Midbrain (tissue), 1 donor: ENCODE measurements at places on chromosomes 16 and 17.

DNA sequence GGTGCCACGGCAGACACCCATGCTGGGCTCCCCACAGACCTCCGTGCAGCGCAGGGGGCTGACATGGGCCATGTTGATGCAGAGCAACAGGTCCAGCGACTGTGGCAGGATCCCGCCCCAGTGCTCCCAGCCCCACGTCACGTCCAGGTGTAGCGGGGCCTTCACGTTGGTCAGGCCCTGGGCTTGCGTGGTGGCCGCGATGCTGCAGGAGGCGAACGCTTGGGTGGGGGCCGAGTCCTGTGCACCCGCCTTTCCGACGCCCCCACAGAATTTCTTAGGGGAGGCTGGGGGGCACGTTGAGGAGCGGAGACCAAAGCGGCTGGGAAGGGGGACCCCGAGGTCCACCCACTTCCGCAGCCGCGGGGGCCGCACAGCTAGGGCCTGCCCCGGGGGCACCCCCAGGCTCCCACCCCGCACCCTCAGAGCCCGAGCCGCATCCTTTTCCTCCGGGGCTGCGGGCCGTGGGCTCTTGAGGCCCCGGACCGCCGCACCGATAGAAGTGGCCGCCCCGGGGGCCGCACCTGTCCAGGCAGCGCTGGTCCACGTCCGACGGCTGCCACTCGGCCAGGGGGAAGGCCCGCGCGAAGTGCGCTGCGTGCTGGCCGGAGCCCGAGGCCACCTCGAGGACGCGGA, 416 bp downstream of the METTL26 start:
- DNase-seq, result no peak

GRCh38 chr16:2838928-2839327, 8.8 kb downstream of the ZG16B start:
- DNase-seq, result peak; percentile 81

- no peak for DNase-seq
Observed at GRCh38 chr16:52488837-52489289, 58.1 kb downstream of the TOX3 start.

DNA sequence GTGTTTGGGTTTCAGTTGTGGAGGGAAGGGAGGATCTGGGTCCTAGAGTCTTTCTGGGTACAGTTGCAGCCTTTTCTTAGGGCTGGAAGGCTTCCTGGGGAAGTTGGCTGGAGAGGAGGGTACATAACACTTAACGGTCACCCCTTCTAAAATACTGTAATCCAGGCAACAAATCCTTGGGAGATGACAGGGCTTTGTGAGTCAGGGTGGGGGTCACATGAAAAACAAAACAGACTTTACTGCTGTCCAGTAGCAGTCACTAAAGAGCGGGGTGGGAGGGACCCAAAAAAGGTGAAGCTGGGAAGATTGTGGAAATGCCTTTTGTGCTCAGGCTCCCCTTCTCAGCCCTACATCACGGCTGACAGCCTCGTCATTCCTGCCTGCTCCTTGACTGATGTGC, 6.3 kb downstream of the SAP30BP start:
- DNase-seq, result no peak

- DNase-seq, result no peak
Observed at GRCh38 chr17:41442739-41443138, 2.0 kb upstream of the KRT38 start.

- DNase-seq, result no peak
Observed at GRCh38 chr17:1693339-1693738, 8.7 kb upstream of the PRPF8 start.

DNA sequence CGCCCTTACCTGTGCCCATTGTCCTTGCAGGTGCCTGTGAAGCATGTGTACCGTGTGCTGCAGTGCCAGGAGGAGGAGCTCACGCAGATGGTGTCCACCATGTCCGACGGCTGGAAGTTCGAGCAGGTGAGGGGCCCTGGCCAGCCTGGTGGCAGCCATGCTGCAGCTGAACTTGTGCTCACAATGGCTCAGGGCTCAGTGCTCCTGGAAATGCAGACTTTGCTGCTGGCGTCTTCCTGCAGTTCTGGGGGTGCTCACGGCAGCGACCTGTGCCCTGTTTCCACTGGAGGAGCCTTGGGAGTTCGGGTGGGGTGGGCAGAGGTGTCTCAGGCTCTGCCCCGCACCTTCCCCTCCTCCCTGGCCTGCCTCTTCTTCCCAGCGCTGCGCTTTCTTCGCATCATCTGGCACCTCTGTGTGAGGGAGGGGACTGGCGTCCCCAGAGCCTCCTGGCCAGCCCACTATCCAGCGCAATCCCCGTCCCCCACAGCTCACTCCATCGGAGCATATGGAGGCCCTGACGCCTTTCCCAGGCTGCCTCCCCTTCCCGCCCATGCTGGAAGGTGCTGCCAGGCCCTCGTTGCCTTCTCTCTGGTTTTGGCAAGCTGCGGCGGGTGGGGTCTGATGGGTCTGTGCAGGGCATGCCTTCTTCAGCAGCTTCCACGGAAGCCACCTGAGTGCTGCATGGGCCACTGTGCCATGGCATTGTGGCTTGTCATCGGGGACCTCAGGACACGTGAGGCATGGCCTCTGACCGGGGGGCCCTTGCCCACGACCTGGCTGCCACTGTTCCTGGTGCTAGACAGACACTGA, 17.7 kb downstream of the KCTD5 start:
- DNase-seq, result no peak

- no peak for DNase-seq
Observed at GRCh38 chr17:80187515-80187941, 17.7 kb downstream of the CARD14 start.

- peak; percentile 83 for DNase-seq
Observed at GRCh38 chr17:3827124-3827773, 18.8 kb downstream of the NCBP3 start.

- no peak for DNase-seq
Observed at GRCh38 chr17:73492125-73492820, 152.0 kb downstream of the SDK2 start.

GRCh38 chr17:39165178-39165840, 652 bp downstream of the ARL5C start:
- no peak for DNase-seq

DNA sequence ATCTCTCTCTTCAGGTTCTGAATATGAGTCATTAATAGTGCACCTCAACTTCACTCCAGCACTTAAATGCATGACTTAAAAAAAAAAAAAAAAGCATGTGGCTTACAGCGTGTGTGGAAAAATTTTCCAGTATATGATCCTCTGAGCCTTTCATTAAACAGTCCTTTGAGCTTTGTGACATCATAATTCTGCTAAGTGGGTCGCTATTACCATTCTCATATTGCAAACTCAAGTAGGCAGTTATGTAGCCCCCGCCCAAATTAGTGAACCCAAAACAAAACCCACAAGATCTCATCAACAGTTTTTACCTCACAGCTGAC, 672 bp downstream of the CMTR2 start:
- no peak for DNase-seq

- no peak for DNase-seq
Observed at GRCh38 chr16:84660973-84661372, 12.7 kb downstream of the KLHL36 start.

DNA sequence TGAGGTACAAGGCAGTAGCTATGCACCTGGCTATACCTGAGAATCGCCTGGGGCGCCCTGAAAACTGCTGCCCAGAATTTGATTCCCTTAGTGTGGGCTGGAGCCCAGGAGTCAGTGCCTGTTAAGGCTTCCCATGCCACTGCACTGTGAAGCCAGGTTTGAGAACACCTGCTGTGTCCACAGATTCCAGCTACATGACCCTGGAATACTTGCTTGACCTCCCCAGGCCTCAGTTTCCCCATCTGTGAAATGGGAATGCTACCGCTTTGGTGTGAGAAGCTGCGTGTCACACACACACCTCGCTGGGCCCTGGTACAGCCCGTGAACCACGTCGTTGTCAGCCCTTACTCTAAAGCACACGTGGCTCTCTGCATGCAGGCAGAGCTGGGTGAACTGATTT, 271.0 kb downstream of the C16orf95 start:
- DNase-seq, result no peak

DNA sequence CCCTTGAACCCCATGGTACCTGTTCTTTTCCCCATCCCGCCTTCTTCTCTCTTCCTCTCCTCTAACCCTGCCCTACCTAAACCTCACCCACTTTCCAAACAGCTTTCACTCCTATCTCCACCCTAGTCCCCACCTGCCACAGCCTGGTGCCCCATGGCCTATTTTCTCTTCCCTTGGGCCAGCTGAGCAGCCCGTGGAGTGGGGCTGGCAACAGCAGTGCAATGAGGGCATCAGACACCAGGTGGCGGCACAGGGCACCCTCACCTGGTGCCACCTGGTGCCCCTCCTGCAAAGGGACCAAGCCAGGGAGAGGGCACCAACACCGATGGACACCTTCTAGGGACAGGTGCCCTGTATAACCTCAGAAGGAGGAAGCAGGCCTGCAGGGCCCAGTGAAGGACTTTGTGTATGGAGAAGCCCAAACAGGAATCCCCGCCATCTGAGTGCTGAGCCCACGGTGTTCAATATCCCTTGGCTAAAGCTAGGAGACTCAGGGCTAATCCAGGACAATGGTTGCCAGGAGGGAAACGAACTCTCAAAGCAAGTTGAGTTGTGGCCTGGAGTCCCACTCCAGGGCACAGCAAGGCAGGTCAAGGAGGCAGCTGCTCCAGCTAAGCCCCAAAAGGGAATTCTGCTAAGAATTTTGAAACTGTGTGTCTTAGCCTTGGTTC, 4.0 kb upstream of the ABCC3 start:
- no peak for DNase-seq

DNA sequence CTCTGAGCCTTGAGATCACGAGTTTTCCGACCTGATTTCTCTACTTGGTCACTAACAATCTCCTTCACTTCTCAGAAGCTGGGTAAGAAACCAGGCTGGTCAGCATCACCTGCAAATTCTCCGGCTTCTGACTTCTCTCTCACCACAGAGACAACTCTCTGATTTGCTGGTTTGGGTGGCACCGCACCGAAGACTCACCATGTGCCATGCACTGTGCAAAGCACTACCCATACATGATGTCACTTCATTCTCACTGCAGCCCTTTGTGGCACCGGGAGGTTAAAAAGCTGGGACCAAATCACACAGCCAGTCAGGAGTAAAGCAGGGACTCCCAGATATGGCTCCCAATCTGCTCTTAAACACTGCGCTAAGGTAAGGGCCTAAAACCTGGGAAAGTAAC, 647 bp downstream of the VAC14 start:
- DNase-seq, result no peak

DNA sequence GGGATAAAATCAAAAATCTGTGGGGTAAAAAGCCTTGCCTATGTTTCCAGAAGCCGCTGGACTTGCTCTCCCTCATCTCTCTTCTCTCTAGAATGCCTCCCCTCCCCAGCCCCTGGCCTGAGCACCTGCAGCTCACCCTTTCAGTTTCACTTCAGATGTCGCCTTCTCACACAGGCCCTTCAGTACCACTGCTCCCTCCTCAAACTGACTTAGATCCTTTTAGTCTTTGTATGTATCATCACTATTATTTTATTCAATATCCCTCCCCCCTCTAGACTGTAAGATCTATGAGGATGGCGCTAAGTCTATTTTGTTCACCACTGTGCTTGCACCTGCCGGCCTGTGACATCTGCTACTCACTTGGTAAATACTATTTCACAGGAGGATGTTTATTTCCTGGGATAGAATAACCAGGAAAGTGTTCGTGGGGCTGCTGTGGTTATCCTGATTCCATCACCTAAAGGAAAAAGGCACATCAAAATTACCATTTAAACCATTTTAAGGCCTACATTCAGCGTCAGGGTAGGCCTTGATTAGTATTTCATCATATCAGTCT, 122.3 kb downstream of the MRTFB start:
- DNase-seq, result no peak

GRCh38 chr16:19137201-19138128, 23.7 kb downstream of the ITPRIPL2 start:
- no peak for DNase-seq

GRCh38 chr17:74274709-74275340, 791 bp downstream of the DNAI2 start:
- no peak for DNase-seq

- DNase-seq, result no peak
Observed at GRCh38 chr16:53183442-53183841, 128.7 kb downstream of the CHD9 start.

- DNase-seq, result no peak
Observed at GRCh38 chr17:39772987-39773934, 35.5 kb downstream of the GRB7 start.

DNA sequence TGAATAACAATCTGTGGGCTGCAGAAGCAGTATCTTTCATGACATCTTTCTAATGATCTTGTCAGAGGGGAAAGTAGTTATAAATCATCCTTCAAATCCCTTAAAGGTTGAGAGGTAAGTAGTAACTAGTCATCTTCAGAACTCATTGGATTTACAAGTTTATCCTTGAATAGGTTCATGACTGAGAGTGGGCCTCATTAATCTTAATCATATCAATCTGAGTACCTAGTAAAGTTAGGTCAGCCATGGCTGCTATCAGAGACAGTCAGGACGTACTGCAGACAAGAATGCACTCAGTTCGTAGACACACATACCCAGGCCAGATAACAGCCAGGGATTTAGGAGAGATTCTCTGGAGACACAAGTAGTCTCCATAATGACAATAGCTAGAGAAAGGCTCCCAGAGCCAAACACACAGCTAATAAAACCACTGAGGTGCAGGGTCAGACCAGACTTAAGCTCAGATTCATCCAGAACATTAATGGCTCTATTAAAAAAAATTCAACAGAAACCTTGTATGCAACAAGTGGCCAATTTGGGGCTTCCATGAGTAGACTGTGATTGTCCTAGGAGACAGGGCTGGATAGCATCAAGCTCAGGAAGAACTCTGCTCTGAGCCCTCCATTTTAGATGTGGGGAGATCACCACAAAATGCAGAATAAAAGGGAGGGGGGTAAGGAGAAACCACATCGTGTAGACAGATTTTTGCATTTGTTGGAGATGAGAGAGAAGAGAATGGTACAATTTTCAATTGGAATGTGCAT, 65.8 kb downstream of the TBX4 start:
- DNase-seq, result no peak

DNA sequence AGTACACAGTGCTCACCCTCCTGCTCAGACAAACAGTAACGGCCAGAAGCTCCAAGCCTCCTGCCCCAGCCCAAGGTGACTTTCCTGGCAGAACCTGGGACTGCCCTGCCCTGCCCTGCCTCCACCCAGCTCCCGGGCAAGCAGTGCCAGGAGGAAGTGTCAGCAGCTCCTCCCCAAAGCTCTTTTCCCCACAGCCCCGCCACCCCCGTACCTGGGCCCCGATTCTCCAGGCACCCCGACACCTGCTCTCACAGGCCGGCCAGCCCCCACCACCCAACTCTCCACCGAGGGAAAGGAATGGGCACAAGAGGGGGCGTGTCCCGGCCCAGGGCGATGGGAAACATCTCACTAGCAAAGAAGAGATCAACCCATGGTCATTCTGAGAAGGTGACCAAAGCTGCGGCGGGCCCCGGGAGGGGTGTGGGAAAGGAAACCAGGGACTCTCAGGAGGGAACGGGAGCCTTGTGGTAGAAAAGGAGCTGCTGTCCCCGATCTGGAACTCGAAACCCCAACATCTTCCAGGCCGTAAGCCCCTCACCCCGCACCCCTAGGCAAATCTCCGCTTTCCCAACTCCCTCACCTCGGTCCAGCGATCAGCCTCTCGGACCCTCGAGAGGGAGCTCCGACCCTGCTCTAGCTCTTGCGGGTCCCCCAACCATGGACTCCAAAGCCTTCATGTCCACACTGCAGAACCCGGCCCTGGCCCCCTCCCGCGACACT, 1.2 kb downstream of the BCAR1 start:
- DNase-seq, result no peak

- DNase-seq, result no peak
Observed at GRCh38 chr16:10987361-10988163, 43.2 kb downstream of the CLEC16A start.

- DNase-seq, result no peak
Observed at GRCh38 chr16:80038566-80038965, 438.0 kb upstream of the MAF start.
